ENCODE measurements at places on chromosomes 7 and 10. TPM values are rescaled to one million over a fixed set of nuclear protein-coding genes. Genes with fewer than 3 reads are reported as not detected.

PDK4 gene
- 8.3 TPM for total RNA-seq

SNX13 gene
- total RNA-seq, result 76.8 TPM

CYP3A4 gene
- not detected for total RNA-seq

CCDC126 gene
- 47.7 TPM for total RNA-seq

GSTO2 gene
- 6.7 TPM for total RNA-seq

NXPH1 gene
- total RNA-seq, result 94.6 TPM
